ENCODE measurements at places on chromosomes 4 and X.

GRCh38 chrX:15471028-15471427 lies 22.1 kb downstream of the PIR start:
- no peaks in the 10 kb centered on the region for H3K27me3 ChIP-seq
- H3K4me1 ChIP-seq: no peaks in the 10 kb centered on the region
- H3K27ac ChIP-seq: no peak overlapping the region
- H3K36me3 ChIP-seq: no peaks in the 10 kb centered on the region

DNA sequence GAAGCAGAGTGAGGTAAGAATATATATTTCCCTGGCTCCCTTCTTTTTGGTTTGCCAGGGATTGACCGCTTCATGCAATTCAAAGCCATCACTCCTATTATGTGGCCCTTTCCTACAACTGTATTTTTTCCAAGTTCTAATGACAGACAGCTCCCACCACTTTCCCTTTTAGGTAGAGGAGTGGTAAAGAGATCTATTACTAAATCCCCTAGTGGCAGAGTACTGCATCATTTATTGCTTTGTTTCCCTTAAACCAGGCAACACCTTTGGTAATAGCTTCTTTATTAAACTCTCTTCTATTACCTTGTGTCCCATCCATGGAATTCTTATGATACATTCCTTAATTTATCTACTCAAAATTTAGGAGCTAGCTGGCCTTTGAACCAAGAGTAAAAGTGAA lies 90.7 kb downstream of the CNOT6L start:
- no peak overlapping the region for H3K4me3 ChIP-seq
- H3K4me1 ChIP-seq: no peaks in the 10 kb centered on the region
- H3K36me3 ChIP-seq: no peaks in the 10 kb centered on the region
- no peaks in the 10 kb centered on the region for H3K27me3 ChIP-seq

GRCh38 chr4:121788896-121789295 lies 12.2 kb upstream of the EXOSC9 start:
- H3K36me3 ChIP-seq: no peaks in the 10 kb centered on the region
- no peaks in the 10 kb centered on the region for H3K4me1 ChIP-seq
- no peak overlapping the region for H3K27ac ChIP-seq
- H3K27me3 ChIP-seq: no peaks in the 10 kb centered on the region

GRCh38 chrX:153366119-153366518 lies 32.2 kb downstream of the ZNF275 start:
- no peak overlapping the region for H3K4me3 ChIP-seq
- DNase-seq: no peak
- no peaks in the 10 kb centered on the region for H3K27me3 ChIP-seq
- H3K4me1 ChIP-seq: no peaks in the 10 kb centered on the region
- no peaks in the 10 kb centered on the region for H3K36me3 ChIP-seq

DNA sequence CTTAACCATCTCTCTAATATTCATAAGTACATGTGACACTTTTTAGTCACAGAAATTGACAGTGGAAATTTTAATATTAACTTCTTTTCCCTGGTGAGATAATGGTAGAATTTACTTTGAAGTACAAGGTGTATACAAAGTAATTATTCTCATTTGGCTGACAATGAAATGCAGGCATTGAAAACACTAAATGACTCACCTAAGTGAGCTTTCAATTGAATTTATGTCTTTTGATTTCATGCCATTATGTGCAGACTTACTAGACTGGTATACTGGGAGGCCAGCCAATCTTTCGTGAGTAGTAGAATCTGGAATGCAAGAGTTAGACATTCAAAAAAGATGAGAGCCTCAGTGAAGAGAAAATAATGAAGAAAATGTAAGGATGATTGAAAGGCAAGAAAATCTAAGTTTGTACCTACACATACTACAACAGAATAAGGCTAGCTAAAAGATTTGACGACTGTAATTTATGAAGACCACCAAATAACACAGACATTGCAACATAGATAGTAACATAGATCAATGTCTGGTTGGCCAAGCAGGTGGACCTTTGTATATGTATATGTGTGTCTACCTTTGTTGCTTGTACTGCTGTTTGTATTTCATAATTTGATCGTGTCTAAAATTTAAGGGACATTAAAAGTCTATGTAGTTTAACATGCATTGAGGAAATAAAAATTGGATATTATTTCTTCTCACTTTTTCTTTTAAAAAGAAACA lies 459.7 kb downstream of the IL15 start:
- H3K36me3 ChIP-seq: no peaks in the 10 kb centered on the region
- H3K4me3 ChIP-seq: no peak overlapping the region
- no peaks in the 10 kb centered on the region for H3K4me1 ChIP-seq
- no peaks in the 10 kb centered on the region for H3K27me3 ChIP-seq

GRCh38 chr4:176840166-176840565 lies 47.4 kb upstream of the VEGFC start:
- H3K4me3 ChIP-seq: no peak overlapping the region
- DNase-seq: no peak
- H3K36me3 ChIP-seq: no peaks in the 10 kb centered on the region
